ENCODE measurements at places on chromosomes 1 and 21.

GRCh38 chr1:68917456-68917855, 420.6 kb upstream of the DEPDC1 start:
- DNase-seq: peak; percentile 9

- no peak for DNase-seq
Measured at GRCh38 chr1:30738715-30739559, 15.6 kb upstream of the MATN1 start.

DNA sequence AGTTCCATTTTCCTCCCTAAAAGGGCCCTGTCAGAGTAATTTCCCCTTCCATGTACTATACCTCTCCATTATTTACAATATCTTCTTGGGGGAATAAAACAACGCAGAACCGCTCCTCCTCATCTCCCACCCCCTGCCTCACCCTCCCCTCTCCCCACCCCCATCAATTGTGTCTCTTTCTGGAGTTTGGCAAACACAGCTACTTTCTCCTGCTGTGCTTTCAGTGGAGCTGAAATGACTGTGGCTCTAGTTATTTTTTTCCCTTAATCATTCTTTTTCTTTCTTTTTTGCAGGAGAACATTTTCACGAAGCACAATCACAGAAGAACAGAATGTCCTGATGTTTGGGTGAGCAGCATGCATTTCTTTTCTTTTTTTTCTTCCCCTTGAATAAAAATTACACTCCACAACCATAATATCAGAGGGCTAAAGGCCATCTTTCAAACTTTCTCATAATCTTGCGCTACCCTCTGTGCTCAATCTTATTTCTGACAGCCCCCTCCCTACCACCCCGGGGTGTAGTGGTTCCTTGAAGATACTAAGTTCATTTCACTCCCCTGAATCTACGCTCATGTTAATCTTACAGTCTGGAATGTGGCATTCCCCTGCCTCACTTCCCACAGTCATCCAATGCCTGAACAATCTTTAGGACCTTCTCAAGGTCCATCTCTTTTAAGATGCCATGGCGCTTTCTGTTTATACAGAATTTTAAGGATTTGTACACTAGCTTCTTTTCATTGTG, 8.8 kb upstream of the PLXNA2 start:
- DNase-seq: no peak

DNA sequence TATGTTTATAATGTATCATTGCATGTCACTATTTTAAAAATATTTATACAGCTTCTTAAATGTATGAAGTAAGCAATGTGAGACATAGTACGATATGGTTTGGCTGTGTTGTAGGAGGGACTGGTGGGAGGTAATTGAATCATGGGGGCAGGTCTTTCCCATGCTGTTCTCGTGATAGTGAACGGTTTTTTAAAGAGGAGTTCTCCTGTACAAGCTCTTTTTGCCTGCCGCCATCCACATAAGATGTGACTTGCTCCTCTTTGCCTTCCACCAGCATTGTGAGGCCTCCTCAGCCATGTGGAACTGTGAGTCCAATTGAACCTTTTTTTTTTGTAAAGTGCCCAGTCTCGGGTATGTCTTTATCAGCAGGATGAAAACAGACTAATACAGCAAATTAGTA, 10.3 kb downstream of the ABCD3 start:
- DNase-seq: no peak

DNA sequence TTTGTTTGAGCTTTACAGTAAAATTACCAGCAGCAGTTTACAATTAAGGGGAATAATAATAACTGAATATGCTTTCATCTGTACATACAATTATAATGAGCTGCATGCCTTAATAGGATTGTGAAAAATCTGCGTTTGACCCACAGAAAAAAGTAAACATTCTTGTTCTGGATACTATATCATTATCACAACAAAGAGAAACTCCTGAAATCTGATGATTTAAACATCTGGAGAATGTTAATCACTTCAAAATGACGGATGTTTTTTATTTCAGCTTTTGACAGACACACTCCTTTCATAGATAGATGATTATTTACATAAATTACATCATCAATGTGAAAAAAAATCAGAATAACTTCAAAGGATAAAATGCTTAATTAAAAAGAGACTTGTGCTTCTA, 58.5 kb downstream of the TYW3 start:
- DNase-seq: no peak

DNA sequence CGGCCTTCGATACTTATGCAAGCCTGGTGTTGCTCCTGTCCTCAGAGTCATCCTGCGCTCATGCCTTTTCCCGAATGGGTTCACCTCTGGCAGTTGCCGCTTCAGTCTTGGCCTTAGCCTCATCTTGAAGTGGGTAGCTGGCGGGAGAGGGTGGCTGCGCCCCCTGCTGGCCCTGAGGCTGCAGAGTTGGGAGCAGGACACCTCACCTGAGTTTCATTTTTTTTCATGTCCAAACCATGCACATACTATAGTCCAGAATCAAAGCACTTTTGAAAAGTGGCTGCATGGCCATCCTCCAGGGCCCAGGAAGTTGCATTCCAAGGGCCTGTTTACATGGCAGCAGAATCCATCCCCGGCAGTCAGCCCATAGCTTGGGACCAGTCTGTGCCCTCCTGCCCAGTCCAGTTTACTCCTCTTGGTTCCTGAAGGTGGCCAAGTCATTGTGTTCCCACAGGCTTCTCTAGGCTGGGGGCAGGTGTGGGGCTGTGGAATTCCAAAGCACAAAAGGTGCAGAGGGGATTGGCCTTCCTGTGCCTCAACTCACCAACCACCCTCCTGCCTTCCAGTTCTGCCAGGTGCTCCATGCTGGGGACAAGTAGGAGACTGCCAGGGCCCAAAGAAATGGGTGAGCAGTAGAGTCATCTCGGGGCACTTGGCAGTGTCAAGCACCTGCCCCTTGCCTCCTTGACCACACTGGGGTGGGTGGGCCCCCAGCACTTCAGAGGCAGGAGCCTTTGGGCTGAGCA, 44.0 kb downstream of the YARS1 start:
- peak; percentile 87 for DNase-seq
